HS-27A (cell line): ENCODE measurements at places on chromosomes 16 and 17.

DNA sequence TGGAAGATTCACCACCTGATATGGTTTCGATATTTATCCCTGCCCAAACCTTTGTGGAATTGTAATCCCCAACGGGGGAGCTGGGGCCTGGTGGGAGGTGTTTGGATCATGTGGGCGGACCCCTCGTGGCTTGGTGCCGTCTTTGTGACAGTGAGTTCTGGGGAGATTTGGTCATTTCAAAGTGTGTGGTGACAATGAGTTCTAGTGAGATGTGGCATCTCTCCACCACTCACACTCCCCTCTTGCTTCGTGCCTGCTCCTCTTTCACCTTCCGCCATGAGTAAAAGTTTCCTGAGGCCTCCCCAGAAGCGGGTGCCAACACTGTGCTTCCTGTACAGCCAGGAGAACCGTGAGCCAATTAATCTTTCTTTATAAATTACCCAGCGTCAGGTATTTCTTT lies 9.7 kb downstream of the CCDC57 start:
- DNase-seq, result no peak

GRCh38 chr16:24689128-24689527 lies 40.3 kb upstream of the TNRC6A start:
- DNase-seq, result no peak

GRCh38 chr16:55120826-55121225 lies 190.2 kb downstream of the IRX5 start:
- DNase-seq, result no peak

DNA sequence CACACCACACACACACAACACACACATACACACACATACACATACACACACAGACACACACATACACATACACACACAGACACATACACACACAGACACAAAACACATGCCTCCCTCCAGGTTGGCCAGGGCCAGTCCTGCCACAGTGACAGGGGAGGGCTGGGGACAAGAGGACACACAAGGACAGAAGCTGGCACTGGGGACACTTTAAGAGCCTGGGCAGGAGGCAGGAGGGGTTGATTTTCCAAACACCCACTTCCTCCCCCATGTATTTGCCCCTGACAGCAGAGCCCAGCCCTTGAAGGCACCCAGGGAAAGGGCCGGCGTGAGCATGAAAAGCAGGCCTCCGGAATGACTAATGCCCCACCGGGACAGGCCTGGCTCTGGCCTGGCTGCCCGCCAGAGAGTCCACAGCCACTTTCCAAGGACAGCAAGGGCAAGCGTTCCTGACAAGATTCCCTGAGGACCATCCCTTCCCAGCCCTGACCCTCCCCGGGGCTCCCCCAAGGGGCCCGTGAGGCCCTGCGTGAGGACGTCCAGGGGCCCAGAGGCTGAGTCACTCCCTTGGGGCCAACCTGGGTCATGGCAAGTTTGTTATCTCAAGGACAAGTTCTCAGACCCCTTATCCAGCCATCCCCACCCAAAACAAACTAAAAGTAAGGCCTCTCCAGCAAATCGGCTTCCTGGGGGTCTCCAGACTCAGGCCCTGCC lies 235.6 kb downstream of the ZNF423 start:
- DNase-seq, result peak; percentile 23

DNA sequence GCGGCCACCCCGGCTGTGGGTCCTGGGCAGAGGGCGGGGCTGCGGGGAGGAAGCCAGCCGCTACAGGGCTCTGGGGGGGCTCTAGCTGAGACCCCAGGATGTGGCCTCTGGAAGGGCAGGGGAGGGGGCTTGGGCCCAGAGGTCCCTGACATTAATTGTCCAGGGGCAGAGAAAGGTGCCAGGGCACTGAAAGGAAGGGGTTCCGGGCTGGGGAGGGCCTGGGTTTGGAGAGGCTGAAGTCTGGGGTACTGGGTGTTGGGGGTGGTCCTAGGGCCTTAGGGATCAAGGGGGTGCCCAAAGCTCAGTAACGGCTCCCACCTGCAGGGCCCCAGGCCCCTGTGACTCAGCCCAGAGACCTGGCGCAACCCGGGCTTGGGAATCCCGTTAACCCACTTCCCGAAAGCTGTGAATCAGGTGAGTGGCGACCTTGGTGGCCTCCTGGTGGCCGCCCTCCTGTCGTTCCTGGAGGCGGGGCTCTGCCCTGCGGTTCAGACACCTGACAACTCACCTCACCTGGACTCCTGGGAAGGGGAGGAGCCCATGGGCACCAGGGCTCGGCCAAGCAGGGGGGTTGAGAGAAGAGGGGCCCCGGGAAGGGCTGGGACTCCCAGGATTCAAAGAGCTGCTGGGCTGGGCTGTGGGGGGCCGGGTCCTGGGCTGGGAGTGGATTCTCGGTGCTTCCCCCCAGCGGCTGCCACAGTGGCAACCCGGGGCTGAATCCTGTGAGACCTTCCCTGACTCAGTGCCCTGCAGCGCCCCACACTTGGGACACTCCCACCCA lies 465 bp upstream of the PRSS22 start:
- DNase-seq, result no peak

DNA sequence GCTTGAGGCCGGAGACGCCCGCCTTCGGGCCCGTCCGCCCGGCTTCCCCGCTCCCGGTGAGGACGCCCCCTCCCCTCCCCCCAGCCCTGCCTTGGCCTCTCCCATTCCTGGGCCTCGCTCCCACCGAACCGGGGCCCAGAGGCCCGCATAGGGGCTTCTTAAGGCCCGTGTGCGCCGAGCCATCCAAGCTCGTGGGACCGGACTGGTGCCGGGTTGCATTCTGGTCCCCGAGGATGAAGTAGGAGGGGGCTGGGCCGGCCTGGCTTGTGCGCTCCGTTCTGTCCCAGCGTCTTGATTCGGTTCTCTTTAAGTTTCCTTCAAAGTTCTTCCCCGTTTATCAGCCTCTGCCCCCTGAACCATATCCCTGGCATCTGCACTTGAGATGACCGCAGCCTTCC lies 488 bp downstream of the SENP3 start:
- DNase-seq, result no peak

DNA sequence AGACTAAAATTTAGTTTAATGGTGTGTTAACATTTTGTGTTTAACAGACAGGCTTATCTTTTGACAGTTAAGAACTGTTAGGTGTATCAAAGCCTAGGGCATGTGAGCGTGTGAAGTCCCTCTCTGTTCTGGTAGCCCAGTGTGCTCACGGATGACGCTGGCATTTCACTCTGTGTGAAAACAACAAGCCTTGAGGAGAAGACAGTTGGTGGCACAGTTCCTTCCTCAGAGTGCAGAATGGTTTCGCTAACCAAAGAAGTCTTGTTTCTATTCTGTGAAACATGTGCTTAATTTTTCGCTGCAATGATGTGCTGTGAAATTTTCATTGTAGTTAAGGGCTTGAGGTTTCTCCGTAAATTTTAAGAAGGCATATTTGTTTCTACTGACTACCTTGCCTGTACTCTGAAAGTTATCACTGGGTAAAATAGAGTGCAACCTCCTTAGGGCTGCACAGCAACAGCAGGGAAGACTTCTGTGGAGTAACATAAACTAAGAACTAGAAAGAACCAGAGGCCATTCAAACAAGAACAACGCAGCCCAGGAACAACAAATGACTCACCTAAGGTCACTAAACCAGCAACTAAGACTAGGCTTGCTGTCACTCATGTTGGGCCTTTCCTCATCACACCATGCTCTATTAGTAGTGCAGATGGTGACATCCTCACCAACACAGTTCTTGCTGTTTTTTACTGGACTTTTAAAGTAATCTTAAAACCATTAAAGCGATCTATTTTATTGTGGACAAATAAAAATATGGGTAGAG lies 33.4 kb downstream of the BRD7 start:
- DNase-seq, result no peak

GRCh38 chr17:33534087-33534486 lies 241.0 kb upstream of the ASIC2 start:
- DNase-seq, result no peak

- no peak for DNase-seq
Measured at GRCh38 chr17:77644181-77645071, 314.1 kb upstream of the TNRC6C start.

DNA sequence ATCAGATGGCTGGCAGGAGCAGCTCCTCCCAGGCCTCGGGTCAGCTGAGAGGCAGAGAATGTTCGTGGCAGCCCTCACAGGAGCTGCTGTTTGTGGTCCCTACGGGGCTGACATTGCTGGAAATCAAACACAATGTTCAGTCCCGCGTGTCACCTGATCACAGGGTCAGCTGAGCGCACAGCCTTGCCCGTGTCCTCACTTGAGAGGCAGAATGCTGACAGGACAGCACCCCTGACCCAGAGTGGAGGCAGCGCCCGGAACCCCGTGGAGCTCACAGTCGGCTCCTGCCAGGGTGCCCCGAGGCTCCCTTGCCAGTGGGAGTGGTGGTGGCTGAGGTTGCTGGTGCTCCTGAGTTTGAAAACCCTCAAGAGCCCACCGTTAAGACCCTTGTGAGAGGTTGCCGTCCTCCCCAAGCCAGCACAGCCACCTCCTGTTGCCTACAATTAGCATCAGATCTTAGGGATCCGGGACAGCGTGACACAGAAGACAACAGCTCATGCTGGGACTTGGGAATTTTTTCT lies 3.6 kb upstream of the CHMP6 start:
- no peak for DNase-seq

DNA sequence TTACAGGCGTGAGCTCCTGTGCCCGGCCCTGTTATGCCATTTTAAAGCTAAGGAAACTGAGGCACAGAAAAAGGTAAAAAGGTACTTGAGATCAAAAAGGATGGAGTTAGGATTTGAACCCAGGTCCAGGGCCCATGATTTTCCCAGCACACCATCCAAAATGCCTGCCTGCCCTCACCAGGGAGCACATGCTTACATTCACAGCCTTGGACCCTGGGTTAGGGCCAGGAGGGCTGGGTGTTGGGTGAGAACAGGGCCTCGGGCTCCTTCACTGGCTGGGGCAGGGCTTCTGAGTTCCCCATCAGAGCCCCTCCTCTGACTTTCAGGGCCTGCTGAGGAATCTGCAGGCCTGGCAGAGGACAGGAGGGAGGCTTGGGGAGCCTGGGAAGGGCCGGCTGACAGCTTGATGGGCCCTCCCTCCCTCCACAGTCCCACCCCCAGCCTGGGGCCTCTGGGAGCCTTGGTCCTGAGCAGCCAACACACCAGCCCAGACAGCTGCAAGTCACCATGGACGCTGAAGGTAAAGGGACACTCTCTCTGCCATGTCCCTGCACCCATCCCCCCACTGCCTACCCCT lies at the start of gene QPRT:
QPRT (plus strand) TSS at position 490 of the 577 bp plus-strand sequence; CDS start at position 508, 18 bp downstream.
- DNase-seq, result no peak

DNA sequence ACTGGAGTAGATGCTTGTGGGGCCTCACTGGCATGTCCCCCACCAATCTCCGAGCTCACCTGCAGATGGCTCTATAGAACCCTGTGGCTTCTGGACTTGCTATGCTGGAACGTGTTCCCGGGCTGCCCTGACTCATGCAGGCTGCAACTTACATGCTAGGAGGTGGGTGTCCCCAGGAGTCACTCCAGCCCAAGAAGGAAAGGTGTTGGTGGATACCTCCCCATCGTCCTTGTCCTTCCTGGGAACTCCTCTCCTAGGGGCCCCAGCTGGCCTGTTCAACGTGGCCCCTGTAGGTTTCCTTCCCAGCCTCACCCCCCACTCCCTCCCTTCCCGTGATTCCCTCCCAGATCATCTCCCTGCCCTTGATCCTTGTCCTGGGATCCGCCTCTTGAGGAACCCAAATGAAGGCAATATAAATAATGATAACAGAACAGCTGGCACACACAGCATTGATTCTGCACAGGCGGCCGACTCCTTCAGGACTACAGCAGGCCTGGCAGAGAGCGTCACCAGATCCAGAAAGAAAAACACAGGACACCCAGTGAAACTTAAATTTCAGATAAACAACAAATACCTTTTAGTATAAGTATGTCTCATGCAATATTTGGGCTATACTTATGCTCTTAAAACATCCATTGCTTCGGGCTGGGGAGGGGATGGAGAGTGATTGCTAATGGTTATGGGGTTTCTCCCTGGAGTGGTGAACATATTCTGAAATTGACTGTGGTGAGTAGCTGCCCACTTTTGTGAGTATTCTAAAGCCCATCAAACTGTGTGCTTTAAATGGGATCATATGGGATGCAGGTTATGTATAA lies 221.1 kb upstream of the GSE1 start:
- DNase-seq, result no peak

DNA sequence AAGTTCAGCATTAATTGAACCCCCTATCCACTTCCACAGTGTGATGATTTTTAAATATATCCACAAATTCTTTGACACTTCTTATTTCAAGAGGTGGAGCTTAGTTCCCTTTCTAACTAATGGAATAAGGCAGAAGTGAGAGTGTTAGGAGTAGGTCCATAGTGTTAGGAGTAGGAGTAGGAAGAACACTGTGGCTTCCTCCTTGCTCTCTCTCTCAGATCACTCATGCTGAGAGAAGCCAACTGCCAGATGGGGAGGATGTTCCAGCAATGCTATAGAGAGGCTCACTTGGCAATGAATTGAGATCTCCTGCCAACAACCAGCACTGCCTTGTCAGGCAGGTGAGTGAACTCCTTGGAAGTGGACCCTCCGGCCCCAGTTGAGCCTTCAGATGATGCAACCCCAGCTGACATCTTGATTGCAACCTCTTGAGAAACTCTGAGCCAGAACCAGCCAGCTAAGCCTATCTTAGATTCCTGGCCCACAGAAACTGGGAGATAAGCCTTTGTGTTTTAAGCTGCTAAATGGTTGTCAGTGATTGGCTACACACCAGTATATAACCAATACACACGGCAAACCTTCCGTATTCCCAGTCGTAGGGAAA lies 44.3 kb downstream of the SPECC1 start:
- no peak for DNase-seq

- no peak for DNase-seq
Measured at GRCh38 chr16:80803339-80804055, 901 bp downstream of the CDYL2 start.

DNA sequence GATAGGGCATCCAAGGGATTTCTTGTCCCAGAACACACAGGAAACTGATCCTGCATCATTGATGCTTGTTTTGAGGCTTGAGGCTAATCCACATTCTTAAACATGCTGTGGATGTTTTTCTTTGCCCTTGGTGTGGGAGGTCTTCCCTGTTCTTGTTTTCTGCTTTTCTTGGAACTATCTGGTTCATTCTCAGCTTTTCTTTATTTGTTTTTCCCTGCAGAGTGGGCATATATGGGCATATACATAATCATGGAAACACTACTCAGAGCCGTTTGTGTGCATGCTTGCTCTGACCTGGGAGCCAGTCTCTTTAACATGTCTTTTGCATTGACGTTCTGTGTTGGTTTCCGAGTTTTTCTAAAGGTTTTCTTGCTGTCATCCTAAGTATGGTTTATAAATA lies 300.0 kb downstream of the SNX29 start:
- DNase-seq, result no peak

GRCh38 chr17:82881900-82882714 lies 42.3 kb upstream of the ZNF750 start:
- DNase-seq, result no peak

- no peak for DNase-seq
Measured at GRCh38 chr16:62100651-62101050, 64.4 kb upstream of the CDH8 start.

- DNase-seq, result no peak
Measured at GRCh38 chr17:16493531-16494046, 1.6 kb upstream of the LRRC75A start.
